Stimulated activated CD8-positive, alpha-beta memory T cell treated with anti-CD3 and anti-CD28 coated beads, Interleukin-12 subunit alpha, Interleukin-12 subunit beta, amount 100 ng/mL, for 1 hour (primary cell): ENCODE measurements at places on chromosomes 11 and 22.

DNA sequence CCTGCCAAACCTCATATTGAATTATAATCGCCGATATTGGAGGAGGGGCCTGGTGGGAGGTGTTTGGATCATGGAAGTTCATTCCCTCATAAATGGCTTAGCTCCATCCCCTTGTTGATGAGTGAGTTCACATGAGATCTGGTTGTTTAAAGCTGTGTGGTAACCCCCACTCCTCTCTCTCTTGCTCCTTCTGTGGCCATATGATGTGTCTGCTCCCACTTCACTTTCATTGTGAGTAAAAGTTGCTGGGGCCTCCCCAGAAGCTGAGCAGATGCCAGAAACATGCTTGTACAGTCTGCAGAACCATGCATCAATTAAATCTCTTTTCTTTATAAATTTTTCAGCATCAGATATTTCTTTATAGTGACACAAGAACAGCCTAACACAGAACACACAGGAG is 929.0 kb upstream of the FAT3 start:
- DNase-seq, result no peak

- DNase-seq, result no peak
Observed at GRCh38 chr11:111177037-111177871, 68.3 kb upstream of the POU2AF2 start.

- DNase-seq, result no peak
Observed at GRCh38 chr11:6724013-6724412, 40.9 kb upstream of the MRPL17 start.

- DNase-seq, result no peak
Observed at GRCh38 chr11:108340973-108341372, 118.1 kb downstream of the ATM start.

DNA sequence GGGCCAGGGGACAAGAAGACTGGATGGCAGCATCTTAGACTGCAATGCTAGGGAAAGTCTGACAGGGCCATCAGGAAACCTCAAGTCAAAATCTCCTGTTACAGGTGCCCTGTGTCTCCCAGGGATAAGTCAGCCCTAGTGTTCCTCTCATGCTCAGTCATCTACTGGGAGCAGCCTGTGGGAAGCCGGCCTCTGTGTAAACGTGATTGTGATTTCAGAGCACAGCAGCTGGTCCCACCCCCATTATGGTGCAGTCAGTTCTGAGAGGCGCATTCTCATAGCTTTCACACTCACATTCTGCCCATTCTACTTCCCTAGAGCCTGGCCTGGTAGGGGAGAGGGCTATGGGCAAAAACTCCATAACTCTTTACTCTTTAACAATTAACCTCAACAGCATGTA is 7.2 kb upstream of the SLN start:
- no peak for DNase-seq

DNA sequence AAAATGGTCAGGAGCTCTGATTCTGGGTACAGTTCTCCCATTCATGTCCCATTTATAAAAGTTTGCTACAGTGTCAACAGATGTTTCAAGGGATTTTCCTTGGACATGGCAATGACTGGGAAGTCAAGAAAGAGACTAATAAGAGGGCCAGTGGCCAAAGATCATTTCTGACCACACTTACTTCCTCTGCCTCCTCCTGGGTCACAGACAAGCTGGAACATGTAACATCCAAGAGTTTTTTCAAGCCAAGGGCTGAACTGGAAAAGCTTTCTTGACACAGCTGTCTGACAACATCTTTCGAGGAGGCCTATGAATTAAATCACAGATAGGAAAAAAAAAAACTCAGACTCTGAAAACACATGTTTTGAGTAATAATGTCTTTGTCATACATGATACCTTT is 8.7 kb downstream of the COMMD9 start:
- DNase-seq, result no peak

DNA sequence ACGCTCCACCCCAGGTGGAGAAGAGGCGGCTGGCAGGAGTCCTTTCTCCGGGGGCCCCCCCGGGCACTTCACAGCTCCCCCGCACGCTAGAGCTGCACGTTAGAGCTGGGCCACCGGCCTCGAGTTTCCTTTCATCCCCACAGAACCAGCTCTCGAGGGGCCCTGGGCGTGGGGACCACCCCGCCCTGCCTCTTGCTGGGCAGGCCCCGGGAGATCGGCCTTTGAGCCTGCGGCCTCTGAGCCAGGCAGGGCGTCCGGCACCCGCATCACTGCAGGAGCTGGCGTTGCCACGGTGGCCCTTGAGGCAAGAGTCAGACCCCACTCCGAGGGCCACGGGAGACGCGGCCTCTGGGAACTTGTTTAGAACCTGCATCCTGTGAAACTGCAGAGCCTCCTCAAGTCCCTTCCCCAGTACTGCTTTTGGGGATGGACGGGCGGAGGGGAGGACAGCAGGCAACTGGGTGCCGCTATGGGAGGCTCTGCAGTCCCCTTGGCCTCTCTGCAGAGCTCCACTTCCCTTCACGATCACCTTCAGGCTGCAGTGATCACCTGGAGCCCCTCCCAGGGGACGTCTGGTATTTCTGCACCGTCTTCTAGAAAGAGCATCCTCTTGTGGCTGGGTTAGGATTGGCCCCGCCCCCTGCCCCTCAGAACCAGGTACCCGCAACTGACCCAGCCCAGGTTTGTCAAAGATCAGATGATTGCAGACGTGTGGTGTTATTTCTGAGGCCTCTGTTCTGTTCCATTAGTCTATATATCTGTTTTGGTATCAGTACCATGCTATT is 13.9 kb upstream of the GAL start:
- DNase-seq, result no peak

- peak; percentile 4 for DNase-seq
Observed at GRCh38 chr11:13550761-13551160, 55.0 kb upstream of the PTH start.

DNA sequence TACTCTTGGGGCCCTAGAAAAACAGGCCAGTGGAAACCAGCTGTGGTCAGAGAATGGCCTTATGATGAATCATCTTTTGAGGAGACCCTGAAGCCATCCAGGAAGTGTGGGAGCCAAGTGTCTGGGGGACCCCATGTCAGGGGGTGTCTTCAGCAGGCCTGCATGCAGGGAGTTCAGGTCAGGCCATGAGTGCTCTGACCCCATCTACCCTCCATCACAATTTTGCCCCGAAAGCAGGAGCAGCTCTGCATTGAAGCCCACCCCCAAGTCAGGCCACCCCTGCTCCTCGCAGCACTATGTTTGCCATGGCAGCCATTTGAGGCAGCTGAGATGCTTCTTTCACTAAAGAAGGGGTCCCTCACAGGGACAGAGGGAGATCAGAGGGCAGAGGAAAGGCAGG is 41.3 kb downstream of the CHST1 start:
- no peak for DNase-seq

- DNase-seq, result no peak
Observed at GRCh38 chr11:107752949-107753822, 41.3 kb upstream of the SLN start.
